Stimulated activated memory B cell treated with anti-CD40 and anti-IgM and Interleukin-4, amounts not matched to agents 10 μg/mL and 1 μg/mL and 100 μg/mL, for 72 hours (primary cell): ENCODE measurements at places on chromosomes 12 and 14.

DNA sequence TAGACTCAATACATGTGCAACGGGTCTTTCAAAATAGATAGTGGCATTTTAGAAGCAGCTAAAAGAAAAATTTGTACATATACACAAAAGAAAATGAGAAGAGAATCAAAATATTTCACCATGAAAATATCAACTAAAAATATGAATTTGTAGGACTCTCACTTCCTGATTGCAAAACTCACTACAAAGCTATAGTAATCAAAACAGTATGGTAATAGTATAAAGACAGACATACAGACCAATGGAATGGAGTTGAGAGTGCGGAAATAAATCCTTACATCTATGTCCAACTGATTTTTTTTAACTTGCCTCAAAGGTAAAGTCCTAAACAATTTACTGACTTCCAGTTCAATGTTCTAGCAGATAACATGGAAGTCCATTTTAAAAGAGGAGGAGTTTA lies 13.1 kb downstream of the C2CD5 start:
- ATAC-seq, result no peak

DNA sequence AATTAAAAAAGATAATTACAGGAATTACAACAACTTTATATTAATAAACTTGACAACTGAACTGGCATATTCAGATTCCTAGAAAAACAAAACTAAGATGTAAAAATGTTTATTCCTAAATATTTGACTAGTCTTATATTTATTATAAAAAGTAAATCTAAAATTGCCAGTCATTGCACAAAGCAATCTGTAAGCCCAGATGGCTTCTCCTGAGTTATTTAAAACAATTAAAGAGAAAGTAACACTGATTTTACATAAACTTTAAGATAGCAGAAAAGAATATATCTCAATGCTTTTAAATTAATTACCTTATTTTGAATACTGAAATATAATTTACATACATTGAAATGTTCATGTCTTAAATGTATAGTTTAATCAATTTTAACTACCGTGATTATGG lies 434.1 kb upstream of the RPL10L start:
- no peak for ATAC-seq

- ATAC-seq, result peak; percentile 86
These were observed 411.9 kb downstream of the FUT8 start for GRCh38 chr14:65824285-65824977.

- ATAC-seq, result no peak
These were observed 65.1 kb upstream of the DUSP6 start for GRCh38 chr12:89417246-89417977.

GRCh38 chr12:128817111-128818015 lies 6.4 kb downstream of the SLC15A4 start:
- ATAC-seq, result peak; percentile 69

DNA sequence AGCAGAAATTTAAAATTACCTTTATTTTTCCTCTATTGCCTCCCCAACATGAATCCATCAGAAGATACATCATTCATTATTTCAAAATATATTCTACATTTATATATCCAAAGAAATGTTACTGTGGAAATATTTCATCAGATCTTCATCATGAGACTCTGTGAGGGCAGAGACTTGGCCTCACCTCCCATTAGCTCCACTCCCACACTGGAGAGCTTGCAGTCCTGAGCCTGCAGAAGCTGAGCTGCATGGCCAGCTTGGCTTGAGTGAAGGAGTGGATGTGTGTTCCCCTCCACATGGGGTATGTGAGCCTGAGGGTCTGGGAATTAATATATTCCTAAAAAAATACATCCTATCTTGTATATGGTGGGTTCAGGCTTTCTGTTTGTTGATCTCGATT lies 961.9 kb downstream of the TMEM121 start:
- ATAC-seq, result no peak

GRCh38 chr14:60622917-60623257 lies 26.4 kb downstream of the SIX1 start:
- ATAC-seq, result no peak

GRCh38 chr12:4866299-4866698 lies 43.4 kb upstream of the KCNA1 start:
- no peak for ATAC-seq

- ATAC-seq, result no peak
These were observed 108.9 kb upstream of the RESF1 start for GRCh38 chr12:31850268-31850667.

- no peak for ATAC-seq
These were observed 502 bp downstream of the MPHOSPH9 start for GRCh38 chr12:123232472-123232806.

DNA sequence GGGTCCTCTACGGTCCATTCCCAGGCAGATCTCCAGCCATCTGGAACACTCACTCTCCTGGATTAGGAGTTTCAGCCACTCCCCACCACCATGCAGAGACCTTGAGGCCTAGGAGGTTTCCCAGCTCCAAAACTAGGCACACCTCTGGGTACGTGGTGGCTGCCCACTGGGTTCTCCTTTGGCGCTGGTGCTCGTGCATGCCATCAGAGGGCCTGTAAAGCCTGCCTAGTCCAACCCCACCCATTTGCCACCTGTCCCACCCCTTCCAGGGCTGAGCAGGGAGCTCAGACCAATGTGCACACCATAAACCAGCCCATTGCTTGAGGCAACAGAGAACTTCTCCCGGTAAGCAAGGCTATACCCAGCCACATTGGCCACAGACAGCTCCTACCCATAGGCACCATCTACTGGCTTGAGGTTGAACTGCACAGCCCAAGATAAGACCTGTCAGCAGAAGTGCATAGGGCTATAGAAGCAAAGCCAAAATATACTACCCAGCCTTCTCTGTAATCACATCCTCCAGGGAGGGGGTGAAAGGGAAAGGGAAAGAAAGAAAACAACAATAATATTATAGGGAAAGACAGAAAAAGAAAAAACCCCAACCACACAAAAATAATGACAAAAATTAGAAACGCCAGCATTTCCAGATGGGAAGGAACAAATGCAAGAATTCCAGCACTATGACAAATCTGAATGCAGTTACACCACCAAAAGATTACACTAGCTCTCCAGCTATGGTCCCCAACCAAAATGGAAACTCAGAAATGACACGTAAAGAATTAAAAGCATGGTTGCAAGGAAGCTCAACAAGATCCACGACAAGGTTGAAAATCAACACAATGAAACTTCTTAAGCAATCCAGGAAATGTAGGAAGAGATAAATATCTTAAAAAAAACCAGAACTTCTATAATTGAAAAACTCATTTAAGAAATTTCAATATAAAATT lies 111.9 kb upstream of the CCDC175 start:
- peak; percentile 64 for ATAC-seq

DNA sequence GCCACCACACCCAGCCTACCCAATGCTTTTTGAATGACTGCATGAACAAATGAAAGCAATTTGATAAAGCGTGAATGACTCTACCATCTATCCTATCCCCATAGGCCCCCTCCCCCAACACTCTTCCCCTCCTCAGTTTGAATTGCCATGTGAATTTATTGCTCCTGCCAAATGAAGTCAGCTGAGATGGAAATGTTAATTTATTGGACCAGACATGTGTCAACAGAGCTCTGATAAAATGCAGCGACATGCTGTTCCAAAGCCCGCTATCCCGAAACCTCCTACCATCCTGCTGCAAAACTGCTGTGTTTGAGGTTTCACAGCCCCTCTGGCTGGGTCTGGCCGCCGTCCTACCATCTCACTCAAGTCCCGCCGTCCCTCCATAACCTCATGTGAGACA lies 360.5 kb downstream of the CACNA1C start:
- no peak for ATAC-seq

DNA sequence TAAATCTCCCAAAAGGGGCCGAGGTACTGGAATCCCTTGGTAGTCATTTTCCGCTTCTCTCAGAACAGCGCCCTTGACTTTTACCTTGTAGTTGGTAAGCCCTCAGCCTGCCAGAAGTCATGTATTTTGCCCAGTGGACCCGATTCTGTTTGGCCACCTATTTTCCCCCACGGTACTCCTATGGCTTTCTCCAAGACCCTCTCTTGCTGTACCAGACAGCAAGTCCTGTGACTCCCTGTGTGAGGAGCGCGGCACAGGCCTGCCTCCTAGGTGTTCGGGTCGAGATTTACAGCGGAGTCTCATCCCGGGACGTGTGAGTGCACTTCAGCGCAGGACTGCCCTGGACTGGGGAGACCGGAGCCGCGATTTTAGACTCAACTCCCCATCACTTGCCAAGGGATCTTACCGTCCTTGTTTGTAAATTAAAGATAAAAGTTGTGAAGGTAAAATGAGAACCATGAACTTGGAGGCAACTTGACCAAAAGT lies 1.1 kb upstream of the MBD6 start:
- ATAC-seq, result no peak

GRCh38 chr12:43099691-43100163 lies 452.3 kb downstream of the ADAMTS20 start:
- ATAC-seq, result no peak

GRCh38 chr12:11780521-11781101 lies 131.1 kb downstream of the ETV6 start:
- peak; percentile 92 for ATAC-seq

DNA sequence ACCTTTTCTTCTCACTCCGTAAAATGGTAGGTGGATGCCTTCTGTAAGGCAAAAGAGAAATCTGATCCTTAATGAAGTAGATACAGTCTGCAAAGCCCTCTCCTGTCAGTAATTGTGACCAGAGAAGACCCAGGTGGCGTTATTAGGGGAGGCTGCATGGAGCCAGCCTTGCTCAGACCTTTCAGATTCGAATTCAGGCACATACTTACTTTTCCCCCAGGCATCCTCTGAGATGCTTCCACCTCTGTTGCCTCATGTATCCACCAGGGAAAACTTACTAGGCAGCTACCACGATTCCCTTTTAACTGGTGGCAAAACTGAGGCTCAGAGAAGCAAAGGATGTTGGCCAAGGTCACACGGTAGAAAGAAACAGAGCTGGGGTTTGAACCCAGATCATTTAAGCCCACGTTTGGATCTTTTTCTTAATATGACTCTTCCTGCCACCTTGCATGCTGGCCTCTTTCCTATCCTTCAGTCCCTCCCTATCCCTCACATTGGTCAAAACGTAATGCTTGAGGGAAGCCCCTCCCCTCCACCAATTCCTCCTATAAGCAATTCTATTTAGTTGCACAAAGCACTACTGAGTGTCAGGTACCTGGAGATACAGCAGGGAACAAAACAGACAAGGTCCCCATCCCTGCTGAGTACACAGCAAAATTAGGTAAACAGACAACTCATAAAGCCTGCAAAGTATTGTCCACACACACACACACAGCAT lies 179.4 kb downstream of the KSR2 start:
- peak; percentile 24 for ATAC-seq

DNA sequence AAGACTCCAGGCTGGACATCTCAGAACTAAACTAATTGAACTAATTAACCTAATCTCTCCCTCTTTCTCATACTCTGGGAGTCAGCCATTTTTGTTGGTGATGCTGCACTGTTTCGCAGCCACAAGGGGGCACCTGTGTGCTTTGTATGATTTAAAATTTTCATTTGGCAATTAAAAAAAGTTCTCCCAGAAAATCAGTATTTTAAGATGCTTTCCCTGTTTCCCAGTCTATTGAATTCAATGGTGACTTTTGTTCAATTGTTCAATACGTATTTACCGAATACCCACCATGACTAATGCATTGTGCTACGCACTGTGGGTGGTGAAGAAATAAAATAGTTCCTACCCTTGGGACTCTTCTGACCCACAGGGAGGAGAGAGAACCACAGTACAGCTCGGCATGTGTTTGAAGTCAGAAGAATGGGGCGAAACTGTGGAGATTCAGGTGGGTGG lies 63.7 kb downstream of the ZNF664 start:
- no peak for ATAC-seq

GRCh38 chr12:108972358-108972757 lies 48.5 kb downstream of the SVOP start:
- no peak for ATAC-seq

- ATAC-seq, result no peak
These were observed 149.7 kb downstream of the NTF3 start for GRCh38 chr12:5581616-5582015.

- ATAC-seq, result no peak
These were observed 226.2 kb downstream of the ADAMTS20 start for GRCh38 chr12:43325786-43326185.

- no peak for ATAC-seq
These were observed 14.3 kb downstream of the COCH start for GRCh38 chr14:30888480-30889243.
